A375 (cell line): ENCODE measurements at places on chromosomes 2 and 18. TPM values are rescaled to one million over a fixed set of nuclear protein-coding genes. Genes with fewer than 3 reads are reported as not detected.

MARCHF4 gene
- total RNA-seq: 1.4 and 1.5 TPM in 2 replicates

BMP10 gene
- not detected in 2 replicates for total RNA-seq

POTEI gene
- 2.8 and 3.1 TPM in 2 replicates for total RNA-seq

C1QL2 gene
- total RNA-seq: not detected in 2 replicates

PTPRN gene
- 2.8 and 3.5 TPM in 2 replicates for total RNA-seq

DSG4 gene
- total RNA-seq: not detected in 2 replicates

SLC8A1 gene
- total RNA-seq: 6.9 and 7.9 TPM in 2 replicates

TMX3 gene
- total RNA-seq: 29.6 and 48.6 TPM in 2 replicates

ING5 gene
- total RNA-seq: 37.2 and 47.0 TPM in 2 replicates

CRYGD gene
- not detected in 2 replicates for total RNA-seq

GALR1 gene
- total RNA-seq: not detected in 2 replicates

FN1 gene
- 44.3 and 65.8 TPM in 2 replicates for total RNA-seq

SKA1 gene
- total RNA-seq: 21.3 and 25.2 TPM in 2 replicates
